ENCODE measurements at places on chromosomes 5 and 9.

DNA sequence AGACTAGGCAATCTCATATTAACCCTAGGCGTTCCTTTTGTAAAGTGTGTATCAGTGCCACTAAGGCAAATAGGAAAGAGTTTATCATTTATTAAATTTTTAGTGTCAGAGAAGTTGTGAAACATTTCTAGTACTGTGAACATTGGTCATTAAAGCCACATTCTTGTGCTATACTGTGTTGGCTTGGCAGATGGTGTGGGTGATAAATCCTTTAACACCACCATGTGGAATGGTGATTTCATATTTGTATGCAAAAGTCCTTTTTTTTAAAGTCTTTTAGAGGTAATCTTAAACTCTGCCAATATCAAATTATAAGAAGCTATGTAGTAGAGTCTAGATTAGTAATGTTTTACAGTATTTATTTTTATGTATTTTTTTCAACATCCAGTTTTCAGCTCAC, 18.1 kb downstream of the SLC12A2 start:
- DNase-seq = no peak

DNA sequence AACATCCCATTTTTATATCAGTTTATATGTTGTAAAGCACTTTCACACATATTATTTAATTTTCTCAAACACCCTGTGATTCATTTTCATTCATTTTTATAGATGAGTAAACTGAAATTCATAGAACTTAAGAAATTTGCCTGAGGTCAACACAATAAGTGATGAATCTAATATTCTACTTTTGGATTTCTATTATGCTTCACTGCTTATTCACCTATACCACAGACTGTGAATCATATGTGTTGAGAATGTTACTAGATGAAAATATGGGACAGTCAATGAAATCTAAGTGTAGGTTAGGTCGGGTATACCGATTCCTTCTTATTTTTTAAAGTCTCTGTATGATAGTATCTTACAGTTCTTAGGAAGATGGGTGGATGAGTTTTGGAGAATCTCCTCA, 24.8 kb downstream of the CDC37L1 start:
- DNase-seq = no peak

DNA sequence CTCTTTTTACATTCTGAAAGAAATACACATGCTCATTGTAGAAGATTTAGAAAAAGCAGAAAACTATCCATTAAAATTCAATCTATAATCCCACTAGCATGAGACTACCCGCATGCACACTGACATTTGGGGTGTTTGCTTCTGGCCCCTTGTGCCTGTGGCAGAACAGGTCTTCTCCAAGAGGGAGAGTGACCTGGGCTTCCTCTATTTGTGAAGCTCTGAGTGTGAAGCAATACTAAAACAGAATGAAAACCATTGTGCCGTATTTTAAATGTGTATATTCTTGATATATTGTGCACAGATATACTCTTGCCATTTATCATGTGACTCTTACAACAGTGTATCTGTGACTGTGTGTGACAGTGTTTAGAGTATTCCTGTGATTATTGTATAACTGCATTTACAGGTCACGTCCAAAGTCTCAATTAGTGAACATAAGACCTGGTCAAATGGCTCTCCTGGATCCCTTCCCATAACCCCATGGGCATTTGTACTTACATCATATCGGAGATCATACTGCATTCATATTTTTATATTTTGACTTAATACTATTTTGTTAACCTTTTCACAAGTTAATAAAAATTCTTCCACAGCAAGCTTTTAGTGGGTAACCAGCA, 14.7 kb upstream of the CPEB4 start:
- DNase-seq = no peak

DNA sequence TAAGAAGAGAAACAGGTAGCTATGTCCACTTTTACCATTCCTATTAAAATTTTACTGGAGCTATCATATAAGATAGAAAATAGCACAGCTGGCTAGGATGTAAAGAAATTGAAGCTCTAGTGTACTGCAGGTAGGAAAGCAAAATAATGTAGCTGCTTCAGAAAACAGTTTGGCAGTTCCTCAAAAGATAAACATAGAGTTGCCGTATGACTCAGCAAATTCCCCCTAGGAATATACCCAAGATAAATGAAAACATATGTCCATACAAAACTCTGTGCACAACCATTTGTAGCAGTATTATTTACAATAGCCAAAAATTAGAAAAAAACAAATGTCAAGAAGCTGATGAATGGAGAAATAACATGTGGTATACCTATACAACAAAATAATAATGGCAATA, 64.6 kb upstream of the SHISAL2B start:
- DNase-seq = no peak

- DNase-seq = no peak
These were observed 70.4 kb upstream of the SLC1A3 start for GRCh38 chr5:36535859-36536615.

DNA sequence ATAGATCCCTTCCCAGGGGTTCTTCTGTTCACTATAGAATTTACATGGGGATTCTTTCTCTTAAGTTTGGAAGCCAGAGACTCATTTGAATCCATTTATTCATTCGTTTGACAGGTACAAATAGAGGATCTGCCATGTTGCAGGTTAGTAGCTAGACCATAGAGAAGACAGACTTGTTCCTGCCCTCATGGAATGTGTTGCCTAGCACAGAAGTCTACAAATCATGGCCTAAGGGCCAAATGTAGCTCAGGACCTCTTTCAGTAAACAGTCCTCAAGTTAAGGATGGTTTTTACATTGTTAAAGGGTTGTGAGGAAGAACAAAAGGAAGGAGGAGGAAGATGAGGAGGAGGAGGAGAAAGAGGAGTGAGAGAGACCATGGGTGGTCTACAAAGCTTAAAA, 114.7 kb upstream of the SLC44A1 start:
- DNase-seq = no peak

DNA sequence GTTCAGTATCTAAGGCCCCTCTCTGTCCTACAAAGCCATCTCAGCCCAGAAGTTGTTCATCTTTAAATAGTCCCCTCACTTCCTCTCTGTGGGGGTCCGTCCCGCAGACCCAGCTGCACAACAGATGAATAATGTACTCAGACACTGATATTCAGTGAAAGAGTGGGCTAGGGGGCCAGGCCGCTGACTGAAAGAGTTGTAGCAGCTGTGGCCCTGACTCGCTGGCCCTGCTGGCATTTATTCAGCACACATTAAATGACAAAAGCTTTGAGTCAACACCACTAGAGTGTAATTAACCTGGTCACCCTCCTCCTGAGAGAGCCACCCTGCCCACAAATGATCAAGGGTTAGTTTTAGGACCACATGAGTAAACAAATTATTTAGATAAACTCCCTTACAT, 76.3 kb downstream of the MED10 start:
- DNase-seq = no peak

DNA sequence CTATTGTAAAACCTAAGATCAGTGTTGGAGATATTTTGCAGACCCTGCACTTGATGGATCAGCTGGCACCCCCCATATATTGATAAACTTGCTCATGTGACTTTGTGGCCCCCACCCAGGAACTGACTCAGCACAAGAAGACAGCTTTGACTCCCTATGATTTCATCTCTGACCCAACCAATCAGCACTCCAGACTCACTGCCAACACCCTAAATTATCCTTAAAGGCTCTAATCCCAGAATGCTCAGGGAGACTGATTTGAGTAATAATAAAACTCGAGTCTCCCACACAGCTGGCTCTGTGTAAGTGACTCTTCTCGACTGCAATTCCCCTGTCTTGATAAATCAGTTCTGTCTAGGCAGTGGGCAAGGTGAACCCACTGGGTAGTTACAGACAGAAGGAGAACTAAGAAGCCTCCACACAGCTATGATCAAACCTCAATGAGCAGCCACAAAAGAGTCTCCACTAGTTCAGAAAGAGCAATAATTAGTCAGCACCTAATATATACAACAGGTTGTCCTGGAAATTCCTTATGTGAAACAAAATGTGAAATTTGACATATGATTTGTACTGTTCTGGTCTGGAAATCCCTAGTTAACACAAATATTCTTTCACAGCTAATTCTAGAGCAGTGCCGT, 52.2 kb downstream of the ACTL7B start:
- no peak for DNase-seq

DNA sequence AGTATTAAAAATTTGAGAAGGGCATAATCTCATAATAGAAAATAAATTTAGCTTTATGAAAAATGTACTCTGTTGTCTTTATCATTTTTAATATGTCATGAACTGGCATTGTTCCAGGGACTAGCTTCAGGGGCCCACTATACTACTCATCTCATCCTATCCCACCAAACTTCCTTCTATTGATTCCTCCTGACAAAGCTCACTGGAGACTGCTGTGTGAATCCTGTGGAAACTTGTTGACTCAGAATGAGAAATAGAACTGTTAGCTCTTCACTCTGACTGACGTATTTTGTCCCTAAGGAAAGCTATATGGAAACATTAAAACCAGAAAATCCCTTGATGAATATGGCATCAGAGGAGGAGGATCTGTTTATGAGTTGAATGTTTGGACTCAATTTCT, 29.8 kb upstream of the BNIP1 start:
- no peak for DNase-seq

DNA sequence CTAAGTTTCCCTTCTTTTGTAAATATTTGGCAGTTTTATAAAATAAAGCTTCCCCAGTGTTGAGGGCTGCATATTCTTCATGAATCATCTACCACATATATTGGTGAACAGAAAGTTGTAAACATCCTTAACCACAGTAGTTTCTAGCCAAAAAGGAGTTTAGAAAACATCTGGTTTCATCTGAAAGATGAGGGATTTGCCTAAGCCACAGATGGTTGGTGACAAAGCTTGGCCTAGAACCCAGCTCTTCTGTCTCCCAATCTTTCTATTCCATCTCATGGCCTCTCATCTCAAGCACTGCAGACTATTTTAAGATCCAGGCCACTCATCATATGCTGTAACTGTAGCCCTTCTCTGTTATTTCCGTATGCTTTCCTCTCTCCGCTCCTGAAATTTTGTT, 232.3 kb upstream of the TRPM3 start:
- DNase-seq = no peak

DNA sequence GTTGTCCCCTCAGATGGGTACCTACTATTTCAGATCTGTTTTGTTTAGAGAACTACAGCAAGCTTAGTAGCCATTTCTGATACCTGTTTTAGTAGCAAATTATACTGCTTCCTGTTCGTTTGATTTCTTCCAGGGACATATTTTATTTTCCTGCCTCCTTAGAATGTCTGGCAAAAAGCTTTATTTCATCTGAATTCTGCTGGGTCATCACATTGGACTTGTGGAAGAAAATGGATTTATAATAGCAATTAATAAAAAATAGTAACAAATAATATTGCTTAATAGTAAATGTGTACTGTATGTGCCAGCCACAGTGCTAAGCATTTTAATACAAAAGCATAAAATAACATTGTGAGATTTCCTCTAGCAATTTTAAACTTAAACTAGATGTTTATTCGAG, 79.4 kb downstream of the SH3GL2 start:
- DNase-seq = no peak

DNA sequence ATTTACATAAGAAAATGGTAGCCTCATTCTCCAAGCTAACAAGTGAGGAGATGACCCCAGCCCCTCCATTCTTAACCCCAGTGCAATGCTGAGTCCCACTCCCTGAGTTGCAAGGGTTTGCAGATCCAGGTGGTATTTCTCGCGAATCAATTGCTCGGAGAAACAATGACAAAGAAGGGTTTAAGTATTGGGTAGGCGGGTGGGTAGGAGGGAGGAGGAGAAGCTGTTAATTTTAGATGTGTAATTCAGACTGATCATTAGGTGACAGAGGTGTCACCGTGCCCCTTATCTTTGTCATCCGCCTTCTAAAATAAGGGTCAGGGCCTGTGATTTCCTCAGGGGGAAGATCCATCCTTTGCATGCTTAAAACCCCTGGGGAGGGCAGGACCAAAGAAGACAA, 17.0 kb upstream of the SH3RF2 start:
- no peak for DNase-seq

DNA sequence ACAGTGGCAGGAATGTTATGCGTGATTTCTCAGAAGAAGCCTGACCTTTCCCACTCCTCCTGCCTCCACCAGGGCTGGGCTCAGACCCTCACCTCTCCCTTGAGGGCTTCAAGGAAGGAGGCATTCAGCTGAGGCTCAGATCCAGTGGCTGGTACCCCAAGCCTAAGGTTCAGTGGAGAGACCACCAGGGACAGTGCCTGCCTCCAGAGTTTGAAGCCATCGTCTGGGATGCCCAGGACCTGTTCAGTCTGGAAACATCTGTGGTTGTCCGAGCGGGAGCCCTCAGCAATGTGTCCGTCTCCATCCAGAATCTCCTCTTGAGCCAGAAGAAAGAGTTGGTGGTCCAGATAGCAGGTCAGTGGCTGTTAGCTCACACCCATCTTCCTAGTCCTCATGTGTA, 9.9 kb downstream of the BTNL9 start:
- DNase-seq = no peak

DNA sequence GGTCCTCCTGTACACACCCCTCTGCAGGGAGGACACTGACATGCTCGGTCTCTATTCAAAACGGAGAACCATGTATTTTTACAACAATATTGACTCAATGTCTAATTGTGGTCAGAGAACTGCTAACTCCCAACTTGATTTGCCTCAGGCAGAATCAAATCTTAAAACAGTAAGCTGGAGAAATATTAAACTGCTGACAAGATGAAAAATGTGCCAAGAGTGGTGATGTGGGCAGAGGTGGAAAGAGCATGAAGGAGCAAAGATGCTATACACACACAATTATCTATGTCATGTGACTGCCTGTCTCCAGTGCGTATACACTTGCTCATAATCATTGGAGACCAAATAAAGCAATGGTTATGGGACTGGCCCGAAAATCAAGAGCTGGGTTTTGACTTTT, 556.1 kb upstream of the ZNF608 start:
- DNase-seq = no peak

DNA sequence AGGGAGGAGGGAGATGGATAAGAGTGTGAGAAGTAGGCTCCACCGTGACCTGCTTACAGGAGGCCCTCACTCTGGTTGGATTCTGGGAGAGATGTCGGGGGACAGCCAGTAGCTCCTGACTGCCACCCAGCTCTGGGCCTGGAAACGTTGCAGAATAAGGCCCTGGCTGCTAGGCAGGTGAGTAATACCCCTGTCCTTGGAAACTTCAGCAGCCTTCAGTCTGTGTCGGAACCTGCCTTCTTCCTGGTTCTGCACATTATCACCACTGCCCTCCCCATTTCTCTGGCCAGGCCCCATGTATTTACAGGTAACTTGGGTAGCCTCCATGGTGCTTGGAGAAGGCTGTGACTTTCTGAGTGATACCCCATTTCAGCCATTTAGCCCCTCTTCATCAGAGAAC, 26.8 kb downstream of the FAXDC2 start:
- no peak for DNase-seq

DNA sequence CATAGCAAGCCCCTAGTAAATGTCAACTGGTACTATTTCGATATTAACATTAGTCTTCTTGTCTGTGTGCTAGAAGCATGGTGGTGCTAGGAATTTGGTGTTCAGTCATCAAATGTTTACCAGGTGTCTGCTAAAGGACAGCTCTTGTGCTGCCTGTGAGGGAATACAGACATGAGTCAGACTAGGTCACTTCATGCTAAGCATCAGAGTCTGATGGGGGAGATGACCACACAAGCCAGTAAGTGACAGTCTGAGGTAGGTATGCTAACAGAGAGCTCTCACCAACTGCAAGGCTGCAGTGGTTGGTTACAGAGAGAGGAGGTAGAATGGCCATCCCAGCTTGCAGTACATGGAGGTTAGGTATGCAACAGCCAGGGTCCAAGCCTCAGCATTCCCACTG, 320.9 kb downstream of the CDK5RAP2 start:
- no peak for DNase-seq

GRCh38 chr9:89668216-89668865, 63.5 kb downstream of the GADD45G start:
- no peak for DNase-seq

- no peak for DNase-seq
These were observed 790.8 kb upstream of the NUDT12 start for GRCh38 chr5:104353371-104353770.
